ENCODE measurements at places on chromosomes 5 and 9.

DNA sequence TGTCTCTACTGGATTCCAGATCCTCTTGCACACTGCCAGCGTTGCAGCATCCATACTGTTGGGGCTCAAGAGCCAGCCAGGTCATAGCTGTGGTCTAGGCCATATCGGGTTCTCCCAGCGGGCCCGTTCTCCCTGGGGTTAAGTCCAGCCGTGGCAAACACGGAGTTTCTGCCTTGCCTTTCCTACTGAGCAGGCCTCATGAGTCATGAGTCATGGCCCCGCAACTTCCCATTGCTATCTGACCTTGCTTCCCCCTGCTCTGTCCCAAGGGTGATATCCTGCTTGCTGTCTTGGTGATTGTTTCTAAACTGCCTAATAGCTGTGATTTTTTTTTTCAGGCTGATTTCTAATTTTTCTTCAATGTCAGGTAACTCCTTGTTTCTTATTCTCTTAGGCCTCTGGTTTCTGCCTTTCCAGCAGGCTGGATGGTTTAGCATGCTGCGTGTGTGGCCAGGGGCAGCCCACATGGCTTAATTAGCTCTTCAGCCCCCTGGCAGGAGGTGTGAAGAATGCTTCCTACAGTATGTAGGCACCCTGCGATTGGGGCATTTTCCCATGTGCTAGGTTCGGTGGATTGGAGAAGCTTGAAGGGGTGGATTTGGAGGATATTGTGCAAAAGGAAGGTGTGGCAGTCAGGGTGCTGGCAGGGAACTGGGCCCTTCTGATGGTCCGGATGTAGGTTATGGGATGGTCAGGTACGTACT, 18.7 kb downstream of the DAPK1 start:
- DNase-seq, result peak; percentile 68

- DNase-seq, result no peak
Measured at GRCh38 chr5:126364206-126364902, 58.9 kb upstream of the GRAMD2B start.

DNA sequence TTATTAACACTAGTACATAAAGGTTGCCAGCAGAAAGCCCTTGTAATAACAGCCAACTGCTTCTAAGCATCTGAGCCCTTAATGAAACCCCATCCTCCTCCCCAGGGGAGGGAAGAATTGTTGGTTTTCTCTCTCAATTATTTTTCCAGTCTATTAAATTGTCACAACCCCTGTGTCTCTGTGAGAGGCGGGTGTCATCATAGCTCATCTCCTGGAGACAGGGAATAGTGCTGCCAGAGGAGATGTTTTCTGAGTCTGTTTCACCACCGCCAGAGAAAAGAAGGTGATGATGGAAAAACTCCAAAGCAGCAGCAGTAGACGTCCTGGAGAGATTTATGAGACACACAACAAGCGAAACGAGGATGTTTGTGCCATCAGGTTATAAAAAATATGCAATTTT, 271.1 kb upstream of the NMUR2 start:
- no peak for DNase-seq

- DNase-seq, result no peak
Measured at GRCh38 chr5:57940236-57940635, 457.6 kb upstream of the ACTBL2 start.

GRCh38 chr9:78130004-78130403, 98.4 kb upstream of the GNAQ start:
- DNase-seq, result no peak

- no peak for DNase-seq
Measured at GRCh38 chr5:172855597-172856292, 21.7 kb downstream of the ERGIC1 start.

GRCh38 chr9:37902796-37903646, 906 bp downstream of the SLC25A51 start:
- DNase-seq, result no peak

DNA sequence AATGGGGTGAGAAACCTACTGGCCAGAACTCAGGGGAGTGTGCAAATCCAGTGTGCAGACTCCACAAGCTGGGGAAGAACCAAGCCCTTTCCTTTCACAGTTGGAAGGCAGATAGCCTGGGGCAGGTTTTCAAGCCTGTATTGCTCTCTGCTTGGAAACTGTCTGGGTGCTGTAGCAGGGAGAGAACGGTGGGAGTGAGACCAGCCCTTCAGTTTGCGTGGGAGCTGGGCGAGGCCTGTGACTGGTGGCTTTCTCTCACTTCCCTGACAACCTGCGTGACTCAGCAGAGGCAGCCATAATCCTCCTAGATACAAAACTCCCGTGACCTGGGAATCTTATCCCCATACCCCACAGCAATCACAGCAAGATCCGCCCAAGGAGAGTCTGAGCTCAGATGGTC, 44.9 kb upstream of the SNCAIP start:
- DNase-seq, result no peak

DNA sequence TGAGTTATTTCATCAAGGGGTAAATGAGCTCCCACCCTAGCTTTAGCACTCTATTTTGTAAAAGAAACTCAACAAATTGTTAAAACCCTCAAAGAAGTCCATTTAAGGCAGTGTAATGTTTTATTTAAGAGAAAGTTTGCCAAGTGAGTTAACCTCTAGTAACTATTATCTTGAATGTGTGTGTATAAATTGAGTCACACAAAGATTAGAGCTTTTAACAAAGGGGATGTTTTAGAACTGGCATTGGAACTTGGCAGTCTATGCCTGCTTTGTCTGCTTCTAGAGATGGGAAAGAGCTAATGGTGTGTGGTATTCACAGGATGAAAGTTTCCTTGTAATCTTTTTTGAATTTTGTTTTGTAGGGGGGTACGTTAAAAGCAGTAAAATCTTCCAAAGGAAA, 33.2 kb downstream of the KDM3B start:
- DNase-seq, result no peak

- no peak for DNase-seq
Measured at GRCh38 chr9:126049088-126049487, 277.5 kb upstream of the MVB12B start.

DNA sequence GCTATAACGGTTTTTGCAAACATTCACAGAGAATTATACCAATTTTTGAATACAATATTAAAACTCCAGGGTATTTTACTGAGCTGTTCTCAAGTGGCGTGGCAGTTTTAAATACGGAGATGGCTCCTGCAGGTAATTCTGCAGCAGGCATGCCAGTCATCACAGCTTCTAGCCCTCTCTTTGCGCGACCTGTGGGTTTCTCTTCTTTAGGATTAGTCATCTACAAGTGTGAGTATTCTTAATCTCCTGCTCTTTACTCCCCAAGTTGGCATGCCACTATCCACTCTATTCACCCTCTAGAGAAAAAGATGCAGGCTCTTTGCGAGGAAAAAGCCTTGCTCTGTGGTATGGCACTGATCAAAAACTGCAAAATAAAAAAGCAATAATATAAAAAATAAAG, 43.9 kb downstream of the ANKRD31 start:
- DNase-seq, result no peak

- DNase-seq, result no peak
Measured at GRCh38 chr5:43386960-43387362, 25.2 kb downstream of the CCL28 start.

DNA sequence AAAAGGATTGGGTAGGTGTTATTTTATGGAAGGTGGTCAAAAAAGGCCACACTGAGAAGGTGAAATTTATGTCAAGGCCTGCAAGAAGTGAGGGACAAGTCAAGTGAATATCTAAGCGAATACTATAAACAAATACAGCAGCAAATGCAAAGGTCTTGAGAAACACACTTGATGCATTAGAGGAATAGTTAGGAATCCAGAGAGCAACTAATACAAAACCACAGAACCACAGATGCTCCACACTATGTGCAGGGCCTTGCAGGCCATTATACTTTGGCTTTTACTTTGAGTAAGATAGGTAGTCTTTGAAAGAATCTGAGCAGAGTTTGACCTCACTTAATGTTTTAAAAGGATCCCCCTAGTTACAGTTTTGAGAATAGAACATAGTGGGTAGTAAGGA, 4.6 kb downstream of the ZNF622 start:
- DNase-seq, result no peak

- DNase-seq, result no peak
Measured at GRCh38 chr9:88808019-88808656, 183.1 kb upstream of the S1PR3 start.

DNA sequence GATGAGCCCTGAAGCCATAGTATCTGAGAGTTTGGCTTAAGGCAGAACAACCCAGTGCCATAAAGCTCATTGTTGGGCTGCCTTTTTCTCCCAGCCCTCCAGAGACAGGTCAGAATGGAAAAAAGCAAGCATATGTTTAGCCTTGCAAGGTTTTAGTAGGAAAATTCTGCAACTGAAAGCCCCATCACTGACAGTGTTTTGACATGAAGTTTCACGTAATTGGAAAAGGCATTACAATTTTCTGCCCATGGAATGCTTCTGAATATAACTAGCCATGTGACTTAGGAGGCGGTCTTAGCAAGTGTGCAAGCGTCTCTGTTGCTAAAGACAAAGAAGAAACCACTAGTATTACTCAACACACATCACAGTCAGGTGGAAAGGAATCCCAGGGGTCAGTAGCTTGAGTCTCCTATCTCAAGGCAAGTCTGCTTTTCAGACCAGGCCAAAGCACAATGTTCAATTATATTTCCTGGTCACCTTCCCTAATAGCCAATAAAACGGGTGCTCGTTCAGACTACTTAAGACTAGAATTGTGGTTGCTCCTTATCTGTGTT, 117.6 kb downstream of the CARTPT start:
- DNase-seq, result no peak

GRCh38 chr5:54159153-54159892, 151.1 kb downstream of the ARL15 start:
- no peak for DNase-seq

GRCh38 chr5:179161901-179162300, 101.7 kb downstream of the ZNF354C start:
- no peak for DNase-seq

DNA sequence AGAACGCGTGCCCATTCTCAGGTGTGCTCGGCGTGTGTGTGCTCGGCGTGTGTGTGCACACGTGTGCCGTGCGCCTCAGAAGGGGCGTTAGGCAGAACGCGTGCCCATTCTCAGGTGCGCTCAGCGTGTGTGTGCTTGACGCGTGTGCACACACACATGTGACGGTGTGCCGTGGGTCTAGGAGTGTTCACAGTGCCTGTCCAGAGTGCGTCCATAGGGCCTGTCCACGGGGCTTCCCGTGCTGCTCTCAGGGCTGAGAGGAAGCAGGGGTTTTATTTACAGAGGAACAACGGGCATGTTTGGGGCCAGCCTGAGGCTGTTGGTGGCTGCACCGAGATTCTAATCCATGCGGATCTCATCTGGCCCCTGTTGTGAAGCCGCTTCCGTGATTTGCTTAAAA, 14.2 kb upstream of the AHRR start:
- DNase-seq, result no peak

- no peak for DNase-seq
Measured at GRCh38 chr5:67149057-67149950, 47.3 kb downstream of the CD180 start.

- DNase-seq, result no peak
Measured at GRCh38 chr5:123150089-123150488, 61.0 kb downstream of the PRDM6 start.

DNA sequence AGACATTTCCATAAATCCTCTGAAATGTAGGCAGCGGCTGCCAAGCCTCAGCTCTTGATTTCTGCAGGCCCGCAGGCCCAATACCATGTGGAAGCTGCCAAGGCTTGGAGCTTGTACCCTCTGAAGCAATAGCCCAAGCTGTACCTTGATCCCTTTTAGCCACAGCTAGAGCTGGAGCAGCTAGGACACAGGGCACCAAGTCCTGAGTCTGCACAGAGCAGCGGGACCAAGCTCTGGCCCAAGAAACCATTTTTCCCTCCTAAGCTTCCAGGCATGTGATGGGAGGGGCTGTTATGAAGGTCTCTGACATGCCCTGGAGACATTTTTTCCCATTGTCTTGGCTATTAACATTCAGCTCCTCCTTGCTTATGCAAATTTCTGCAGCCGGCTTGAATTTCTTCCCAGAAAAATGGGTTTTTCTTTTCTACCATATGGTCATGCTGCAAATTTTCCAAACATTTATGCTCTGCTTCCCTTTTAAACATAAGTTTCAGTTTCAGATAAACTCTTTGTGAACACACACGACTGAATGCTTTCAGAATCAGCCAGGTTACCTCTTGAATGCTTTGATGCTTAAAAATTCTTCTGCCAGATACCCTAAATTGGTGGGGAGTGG, 14.4 kb upstream of the ZFR start:
- no peak for DNase-seq

DNA sequence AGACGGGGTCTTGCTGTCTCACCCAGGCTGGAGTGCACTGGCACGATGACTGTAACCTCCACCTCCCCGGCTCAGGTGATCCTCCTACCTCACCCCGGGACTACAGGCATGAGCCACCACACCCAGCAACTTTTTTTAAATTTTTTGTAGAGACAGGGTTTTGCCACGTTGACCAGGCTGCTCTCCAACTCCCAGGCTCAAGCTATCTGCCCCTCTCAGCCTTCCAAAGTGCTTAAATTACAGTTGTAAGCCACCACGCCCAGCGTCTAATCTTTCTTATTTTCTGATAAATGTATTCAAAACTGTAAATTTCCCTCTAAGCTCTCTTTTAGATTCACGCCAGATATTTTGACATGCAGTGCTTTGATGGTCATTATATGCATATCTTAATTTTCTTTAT, 10.3 kb downstream of the FRRS1L start:
- no peak for DNase-seq

DNA sequence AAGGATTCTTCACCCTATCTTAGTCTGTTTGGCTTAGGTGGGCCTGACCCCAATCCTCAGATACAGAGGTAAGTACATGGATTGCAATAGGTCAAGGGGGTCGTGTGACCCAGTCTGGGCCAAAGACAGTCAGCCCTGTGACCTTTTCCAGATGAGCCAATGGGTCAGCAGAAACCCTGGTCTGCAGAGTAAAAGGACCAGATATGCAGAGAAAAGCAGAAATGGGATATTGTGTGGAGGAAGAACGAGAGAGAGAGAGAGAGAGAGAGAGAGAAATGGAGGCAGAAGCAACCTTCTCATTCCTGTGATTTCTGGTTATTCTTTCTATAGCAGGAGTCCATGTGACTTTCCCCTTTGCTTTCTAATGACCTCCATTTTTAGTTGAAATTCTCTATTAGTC, 40.4 kb upstream of the CRB2 start:
- no peak for DNase-seq

DNA sequence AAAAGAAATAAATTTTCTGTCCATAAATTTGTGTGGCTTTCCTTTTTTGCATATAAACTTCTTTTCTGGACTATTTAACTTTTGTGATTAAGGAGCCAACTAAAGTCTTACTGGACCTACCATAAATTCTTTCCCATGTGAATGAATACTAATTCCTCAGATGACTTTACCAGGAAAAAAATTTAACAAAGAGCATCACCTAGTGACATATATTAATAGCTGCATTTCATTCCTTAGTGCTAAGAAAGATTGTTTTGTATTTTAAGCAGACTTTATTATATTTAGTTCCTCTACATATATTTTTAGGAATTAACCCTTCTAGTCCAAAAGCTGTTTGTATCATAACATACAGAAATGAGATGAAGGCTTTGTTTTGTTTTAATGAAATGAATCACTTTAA, 64.4 kb downstream of the C9orf85 start:
- no peak for DNase-seq

Data from glomerular endothelial cell (primary cell).